Breast epithelium (tissue), 4 donors: ENCODE measurements at places on chromosomes 7 and 10. TPM values are rescaled to one million over a fixed set of nuclear protein-coding genes. Genes with fewer than 3 reads are reported as not detected.

- DNase-seq: no peak
Measured at GRCh38 chr7:12540850-12541249, 29.7 kb upstream of the SCIN start.

The ANKRD61 gene
- not detected for total RNA-seq

GRCh38 chr10:59523851-59524250 is 161.5 kb upstream of the FAM13C start:
- DNase-seq: no peak

DNA sequence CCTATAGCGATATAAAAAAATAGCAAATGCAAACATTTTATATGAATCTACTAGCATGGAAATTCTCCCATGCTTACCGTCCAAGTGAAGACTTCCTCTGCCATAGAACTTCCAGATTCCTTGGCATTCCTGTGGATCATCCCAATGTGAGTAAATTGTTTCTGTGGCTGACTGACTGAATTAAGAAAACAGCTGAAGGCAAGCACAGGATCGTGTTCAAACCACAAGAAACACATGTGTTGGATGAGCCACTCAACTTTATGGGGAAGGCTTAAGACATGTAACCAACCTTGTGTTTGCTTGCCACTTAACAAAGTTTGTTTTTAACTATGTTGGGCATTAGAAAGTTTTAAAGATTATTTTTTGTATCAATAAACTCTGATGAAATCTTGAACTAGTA is 2.6 kb upstream of the MYPN start:
- DNase-seq: no peak

- DNase-seq: no peak
Measured at GRCh38 chr7:54838175-54838910, 79.3 kb upstream of the SEC61G start.

- no peak for DNase-seq
Measured at GRCh38 chr10:33715303-33715975, 381.0 kb upstream of the NRP1 start.

DNA sequence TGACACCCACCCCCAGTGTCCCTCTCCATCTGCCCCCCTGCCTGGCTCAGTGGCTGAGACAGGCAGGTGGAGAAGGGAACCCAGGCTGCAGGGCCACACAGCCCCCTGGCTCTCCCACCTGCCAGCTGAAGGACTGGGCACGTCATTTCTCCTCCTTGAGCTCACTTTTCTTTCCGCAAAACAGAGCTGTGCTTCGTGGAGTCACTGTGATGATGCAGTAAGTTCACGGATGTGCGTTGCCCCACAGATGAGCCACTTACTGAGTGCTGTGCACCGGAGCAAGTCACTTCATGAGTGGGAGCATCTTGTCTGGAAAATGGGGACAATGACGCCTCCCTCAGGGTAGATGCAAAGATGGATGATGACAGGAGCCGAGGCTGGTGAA is 2.7 kb downstream of the OPN4 start:
- no peak for DNase-seq

The C10orf62 gene
- total RNA-seq: not detected

DNA sequence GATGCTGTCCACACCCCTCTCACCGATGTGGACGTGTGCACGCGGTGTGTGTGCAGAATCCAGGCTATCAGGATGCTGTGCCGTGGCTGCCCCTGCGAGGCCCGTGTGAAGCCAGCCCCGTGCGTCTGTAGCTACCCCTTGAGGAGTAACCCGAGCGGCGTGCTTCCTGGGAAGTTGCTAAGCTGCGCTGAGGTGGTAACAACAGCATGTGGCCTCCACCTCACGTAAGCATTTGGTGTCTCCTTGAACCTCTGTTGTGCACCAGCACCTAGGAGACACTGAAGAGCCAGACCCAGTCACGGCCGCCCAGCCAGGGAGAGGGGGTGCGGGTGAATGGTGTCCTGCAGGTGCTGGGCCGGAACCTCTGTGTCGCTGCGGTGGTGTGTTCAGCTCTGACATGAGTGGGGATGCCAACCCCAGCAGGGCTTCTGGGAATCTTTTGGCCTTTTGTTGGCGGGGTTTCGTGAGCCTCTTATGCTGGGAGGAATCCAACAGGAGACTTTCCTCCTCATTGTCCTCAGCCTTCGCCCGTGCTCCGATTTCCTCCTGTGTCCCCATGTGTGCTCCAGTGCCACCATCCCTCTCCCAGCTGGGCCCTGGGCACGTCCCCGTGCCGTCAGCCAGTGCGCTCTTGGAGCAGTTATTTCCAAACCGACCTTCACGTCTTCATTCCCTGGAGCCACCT is 60.4 kb downstream of the DNAJB6 start:
- no peak for DNase-seq

The NKX1-2 gene
- total RNA-seq: 0.73 TPM

The IGF2BP3 gene
- total RNA-seq: 3.5 TPM

The CPXM2 gene
- total RNA-seq: 7.2 TPM

The ABCB1 gene
- 3.2 TPM for total RNA-seq

DNA sequence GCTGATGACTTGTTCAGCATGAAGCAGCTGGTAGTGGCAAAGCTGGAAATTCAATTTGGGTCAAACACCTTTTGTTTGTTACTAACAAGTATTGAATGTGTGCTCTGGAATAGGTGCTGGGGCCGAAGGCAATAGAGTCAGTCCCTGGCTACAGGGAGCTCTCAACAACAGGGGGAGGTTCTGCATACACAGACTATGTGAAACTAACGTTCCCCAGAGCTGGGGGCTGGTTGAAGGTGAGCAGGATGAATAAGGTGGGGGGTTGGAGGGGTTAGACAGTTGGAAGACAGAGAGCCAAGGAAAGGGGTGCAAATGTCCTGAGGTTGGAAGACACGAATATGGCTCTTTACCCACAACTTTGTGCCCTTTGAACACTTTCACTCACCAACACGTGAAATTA is 84.1 kb upstream of the PLPP4 start:
- DNase-seq: no peak

The RBP4 gene
- total RNA-seq: 111 TPM

The NODAL gene
- not detected for total RNA-seq

GRCh38 chr10:132532179-132532578 is 5.4 kb upstream of the INPP5A start:
- DNase-seq: no peak

DNA sequence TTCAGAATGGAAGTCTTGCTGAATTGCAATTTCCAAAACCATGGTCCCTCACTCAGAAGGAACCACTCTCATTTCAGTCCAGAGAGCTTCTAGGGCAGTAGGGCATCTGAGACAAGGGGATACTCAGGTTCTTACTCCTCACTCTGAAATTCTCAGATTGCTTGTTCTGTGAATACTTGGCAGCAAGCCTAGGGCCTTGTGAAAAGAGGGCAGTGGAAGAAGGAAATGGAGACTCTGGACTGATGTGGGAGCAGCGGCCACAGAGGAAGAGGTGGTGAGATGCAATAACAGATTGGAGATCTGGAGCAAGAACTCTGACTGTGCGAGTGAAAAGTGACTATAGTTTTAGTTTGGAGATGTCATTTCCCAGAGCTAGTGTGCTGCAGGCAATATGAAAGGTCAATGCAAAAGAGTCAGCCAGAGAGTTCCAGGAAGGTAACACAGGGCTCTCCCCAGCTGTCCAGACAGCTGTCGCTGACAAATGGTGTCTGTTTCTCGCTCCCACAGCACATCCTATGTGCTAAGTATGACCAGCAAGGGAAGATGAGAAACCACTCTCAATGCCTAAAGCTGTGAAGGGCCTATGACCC is 291.6 kb upstream of the KIAA1217 start:
- no peak for DNase-seq

The NME8 gene
- not detected for total RNA-seq

DNA sequence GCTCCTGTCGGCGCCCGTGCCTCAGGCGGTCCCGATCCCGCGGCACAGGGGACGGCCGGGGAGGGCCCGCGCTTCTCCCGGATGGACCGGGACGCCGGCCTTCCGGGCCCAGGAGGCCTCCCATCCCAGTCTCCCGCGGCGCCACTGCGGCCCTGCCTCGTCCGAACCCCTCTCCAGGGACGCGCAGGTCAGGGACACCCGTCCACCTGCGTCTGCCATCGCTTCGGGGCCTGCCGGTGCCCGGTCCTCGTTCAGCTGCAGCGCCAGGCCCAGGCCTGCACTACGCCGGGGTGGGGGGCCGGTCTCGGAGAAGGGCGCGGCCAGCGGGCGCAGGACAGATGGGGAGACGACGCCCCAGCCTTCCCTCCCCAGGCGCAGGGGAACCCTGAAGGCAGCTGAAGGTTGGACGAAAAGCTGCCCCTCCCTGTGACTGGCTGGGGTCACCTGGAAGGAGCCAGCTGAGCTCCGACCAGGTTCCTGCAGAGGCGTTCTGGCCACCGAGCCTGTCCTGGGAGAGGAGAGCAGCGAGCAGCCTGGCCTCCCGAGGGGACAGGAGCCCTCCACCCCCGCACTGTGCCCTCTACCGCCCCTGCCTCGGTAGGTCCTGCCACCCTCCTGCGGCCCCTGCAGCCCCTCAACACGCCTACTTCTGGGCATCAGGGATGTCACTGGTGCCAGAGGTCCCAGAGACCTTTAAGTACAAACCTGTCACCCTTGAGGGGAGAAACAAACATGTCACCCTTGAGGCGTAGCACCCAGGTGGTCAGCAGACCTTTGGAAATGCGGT is 84.3 kb downstream of the LANCL2 start:
- no peak for DNase-seq

DNA sequence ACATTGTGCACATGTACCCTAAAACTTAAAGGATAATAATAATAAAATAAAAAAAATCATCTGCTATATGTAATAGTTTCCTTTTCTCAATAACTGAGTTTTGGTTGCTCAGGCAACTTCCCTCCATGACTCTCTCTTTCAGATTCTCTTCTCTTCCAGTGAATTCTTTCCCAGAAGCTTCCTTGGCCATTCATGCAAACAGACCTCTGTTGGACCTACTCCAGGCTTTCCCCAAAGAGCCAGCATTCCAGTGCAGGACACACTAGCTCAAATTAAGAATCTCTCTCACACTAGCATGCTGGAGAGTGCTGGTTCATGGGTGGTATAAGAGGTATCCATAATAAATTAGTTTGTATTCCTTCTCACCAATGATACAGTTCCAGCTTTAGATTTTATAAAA is 31.0 kb upstream of the ZEB1 start:
- DNase-seq: no peak

GRCh38 chr7:120060875-120061274 is 212.1 kb upstream of the KCND2 start:
- no peak for DNase-seq
